ENCODE measurements at places on chromosomes 16 and 17.

GRCh38 chr17:50472286-50472685, 3.6 kb upstream of the CHAD start:
- no peak for DNase-seq

DNA sequence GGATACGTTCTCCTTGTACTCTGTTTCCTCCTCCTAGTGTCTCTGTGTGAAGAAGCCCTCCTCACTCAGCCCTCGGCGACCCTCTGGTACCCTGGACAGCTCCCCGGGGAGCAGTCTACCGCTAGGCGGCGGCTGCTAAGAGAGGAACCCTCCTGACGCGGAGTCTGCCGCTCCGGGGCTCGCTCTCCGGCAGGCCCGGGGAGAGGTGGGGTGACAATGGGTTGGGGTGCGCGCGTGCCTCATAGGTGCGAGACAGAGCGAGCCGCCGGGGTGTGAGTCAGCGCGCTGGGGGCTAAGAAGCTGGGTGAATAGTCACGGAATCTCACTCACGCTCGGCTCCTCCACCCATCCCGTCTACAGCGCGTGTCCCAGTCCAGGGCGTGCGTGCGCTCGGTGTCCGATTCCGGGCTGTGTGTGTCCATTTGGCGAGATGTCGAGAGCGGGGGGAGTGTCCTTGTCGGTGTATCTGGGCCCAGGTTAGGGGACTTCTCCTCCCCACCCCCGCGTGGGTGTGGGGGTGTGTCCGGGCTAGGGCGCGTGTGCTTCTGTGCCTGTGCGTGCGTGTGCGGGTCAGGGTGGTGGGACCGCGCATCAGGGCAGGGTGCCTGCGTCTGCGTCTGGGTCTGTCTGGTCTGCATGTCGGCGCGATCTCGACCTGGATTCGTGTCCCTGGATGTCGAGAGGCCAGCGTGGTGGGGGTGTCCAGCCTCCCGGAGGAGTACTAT, 577 bp upstream of the HS3ST2 start:
- peak; percentile 15 for DNase-seq

DNA sequence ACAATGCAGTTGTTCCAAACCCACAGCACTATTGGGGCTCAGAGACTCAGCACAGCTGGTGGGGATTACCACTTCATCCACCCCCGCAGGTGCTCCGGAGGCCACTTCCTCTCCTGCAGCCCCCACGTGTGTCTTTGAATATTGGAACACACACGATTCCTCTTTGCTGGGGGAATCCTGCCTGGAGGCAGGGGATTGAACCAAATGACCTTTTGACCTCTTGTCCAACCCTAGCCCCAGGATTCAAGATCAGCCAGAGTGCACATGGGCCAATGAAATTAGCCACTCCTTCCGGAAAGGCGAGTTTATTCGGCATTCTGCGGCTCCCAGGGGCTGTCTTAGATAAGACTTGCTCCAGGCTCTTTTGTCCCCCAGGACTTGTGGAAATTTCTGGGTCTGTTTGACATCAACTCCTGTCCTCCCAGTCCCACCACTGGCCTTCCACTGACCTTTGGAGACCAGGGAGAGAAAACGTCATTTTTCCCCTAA, 350.2 kb downstream of the FOXL1 start:
- DNase-seq: no peak

DNA sequence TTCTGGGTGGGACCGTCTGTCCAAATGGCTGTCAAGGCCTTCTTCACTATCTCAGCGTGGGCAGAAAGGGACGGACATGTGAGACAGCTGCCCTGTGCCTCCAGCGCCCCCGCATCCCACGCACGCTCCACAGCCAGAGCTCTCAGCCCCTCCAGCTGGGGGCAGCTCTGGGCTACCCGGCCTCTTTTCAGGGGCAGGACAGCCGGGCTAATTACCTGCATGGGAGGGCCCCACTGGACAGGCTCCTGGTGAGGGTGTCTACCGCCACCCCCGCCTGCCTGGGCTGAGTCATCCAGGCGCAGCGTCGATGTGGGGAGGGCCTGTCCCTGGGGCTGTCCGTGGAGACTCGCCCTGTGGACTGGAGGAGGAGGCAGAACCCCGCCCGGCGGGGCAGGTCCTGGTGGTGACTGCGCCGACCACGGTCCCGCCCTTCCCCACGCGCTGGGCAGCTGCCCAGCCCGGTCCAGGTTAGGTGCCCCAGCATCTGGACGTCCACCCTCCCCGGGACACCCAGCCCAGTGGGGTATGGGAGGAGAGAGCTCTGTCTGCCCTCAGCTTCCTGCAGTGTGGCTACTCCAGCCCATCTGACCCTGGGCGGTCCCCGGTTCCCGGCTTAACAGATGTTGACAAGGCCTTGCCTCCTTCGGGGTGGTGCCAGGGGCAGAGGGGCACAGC, 5.9 kb upstream of the METRNL start:
- DNase-seq: no peak

GRCh38 chr17:45752246-45752645, 31.9 kb upstream of the CRHR1 start:
- no peak for DNase-seq

- no peak for DNase-seq
Measured at GRCh38 chr16:50425648-50426047, 56.9 kb upstream of the BRD7 start.

GRCh38 chr16:57510016-57510871, 24.0 kb upstream of the DOK4 start:
- no peak for DNase-seq

- DNase-seq: no peak
Measured at GRCh38 chr16:84330685-84331050, 36.0 kb downstream of the WFDC1 start.

DNA sequence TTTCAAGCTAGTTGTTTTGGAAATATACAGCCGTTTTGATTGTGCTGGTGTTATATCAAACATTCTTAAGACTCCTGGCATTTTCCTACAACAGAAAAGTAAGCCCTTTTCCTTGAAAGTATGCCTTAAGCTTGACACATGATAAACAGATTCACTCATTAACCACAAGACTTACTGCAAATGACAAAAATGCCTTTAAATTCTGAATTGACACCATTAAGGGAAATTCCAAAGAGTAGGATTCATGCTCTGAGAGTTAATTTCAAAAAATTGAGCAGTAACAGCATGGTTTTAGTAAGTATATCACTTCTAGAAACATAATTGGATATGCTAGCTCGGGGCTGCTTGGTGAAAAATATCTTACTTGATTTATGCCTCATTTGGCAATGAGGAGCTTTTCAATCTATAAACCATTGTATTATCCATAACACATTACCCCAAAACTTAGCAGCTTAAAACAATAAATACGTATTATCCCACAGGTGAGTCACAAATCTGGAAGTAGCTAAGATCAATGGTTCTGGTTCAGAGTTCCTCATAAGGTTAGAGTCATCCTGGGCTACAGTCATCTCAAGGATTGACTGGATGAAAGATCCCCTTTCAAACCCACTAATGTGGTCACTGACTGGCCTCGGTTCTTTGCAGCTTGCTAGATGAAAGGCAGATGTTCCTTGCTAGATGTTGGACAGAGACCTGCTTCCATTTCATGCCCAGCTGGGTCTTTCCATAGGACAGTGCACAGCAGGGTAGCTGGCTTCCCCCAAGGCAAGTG, 8.2 kb upstream of the PHAF1 start:
- no peak for DNase-seq

DNA sequence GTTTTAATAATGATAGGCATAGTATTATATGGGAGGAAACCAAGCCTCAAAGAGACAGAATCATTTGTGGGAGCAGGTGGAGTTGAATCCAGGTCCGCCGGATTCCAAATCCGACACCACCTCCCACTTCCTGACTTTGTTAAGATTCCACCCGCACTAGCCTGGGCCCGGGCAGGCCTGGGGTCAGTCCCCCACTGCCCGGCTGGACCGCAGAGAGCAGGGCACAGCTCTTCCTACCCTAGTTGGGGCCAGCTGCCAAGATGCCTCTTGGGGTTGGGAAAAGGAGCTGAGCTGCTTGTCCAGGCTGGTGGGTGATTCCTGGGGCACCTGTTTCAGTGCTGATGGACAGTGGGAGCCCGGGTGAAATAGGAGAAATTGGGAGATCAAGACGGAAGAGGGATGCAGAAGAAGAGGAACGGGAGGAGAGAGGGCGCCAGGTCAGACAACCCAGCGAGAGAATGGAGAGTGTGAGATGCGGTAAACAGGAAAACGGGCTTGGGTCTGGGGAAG, 53.9 kb downstream of the OR1D5 start:
- no peak for DNase-seq

DNA sequence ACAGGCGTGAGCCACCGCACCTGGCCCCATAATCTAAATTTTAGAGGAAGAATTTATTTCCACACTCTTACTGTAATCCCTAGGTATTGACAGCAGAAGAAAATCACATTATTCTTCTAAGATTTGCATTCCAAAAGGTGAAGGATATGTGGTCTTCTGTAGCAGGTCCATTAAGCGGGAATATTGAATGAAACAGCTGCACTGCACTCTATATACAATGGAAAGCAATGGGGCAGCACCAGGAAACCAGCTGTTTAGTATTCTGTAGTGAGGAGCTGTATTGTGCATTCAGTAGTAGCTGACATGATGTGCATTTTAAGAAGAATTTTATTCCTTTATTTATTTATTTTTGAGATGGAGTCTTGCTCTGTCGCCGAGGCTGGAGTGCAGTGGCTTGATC, 49.6 kb downstream of the PSMD12 start:
- no peak for DNase-seq

DNA sequence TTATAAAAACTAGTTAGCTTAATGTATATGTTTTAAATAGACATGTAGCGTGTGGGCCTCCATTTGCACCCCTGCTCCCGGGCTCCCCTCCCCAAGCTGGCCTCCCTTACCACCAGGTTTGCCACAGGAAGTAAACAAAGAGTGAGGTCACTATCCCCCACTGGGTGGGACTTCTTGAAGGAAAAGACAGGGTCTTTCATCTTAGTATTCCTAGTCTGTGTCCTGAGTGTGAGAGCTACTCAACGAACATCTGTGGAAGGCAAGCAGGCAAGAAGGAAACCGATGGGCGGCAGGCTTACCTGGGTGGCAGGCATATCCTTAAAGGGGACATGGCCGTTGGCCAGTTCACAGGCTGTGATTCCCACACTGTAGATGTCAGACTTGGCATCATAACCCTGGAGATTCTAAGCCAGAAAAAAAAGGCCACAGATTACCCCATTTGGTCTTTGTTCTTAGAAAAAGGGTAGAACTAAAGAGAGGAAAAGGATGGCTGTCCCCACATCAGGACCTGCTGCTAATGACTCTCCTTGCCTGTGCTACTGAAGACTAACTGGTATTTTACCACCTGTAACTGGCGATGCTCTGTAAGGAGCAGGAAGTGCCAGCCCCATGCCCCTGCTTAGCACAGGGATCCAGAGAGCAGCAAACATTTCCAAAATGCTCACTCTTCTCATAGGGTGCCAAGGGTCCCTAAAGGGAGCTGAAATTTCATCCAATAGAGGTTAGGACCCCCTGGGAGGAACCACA, 6.6 kb upstream of the LIMD2 start:
- no peak for DNase-seq

DNA sequence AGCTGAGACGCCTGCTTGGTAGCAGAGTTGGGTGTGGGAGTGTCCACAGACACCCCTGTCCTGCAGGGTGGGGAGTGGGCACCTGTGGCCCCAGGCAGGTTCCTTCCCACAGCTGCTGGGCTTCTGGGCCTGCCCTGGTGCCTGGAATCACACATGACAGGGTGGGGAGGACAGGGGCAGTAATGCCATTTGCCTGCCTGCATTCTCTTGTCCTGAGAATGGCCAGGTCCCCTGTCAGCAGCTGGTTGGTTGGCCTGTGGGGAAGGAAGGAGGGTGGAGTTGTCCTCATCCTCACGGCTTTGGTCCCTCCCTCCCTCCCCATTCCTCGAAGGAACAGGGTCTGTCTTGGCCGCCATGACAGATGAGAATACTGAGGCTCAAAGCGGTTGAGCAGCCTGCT, 5.2 kb downstream of the PRSS53 start:
- no peak for DNase-seq

GRCh38 chr16:69703638-69704037, 22.7 kb downstream of the NQO1 start:
- no peak for DNase-seq

DNA sequence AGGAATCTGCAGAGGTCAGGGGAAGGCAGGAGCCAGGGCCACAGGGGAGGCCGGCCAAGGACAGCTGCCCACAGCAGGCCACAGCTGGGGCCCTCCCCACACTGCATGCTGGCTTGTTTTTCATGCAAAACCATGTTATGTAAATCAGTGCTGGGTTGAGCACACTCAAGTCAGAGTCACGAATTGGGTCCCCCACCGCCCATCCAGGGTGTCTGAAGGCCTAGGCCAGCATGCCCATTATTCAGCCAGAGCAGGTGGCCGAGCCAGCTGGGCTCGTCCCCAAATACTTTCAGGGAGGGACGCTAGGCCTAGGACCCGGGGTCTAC, 51.2 kb upstream of the TOB1 start:
- DNase-seq: peak; percentile 37

- no peak for DNase-seq
Measured at GRCh38 chr17:68352041-68352440, 60.7 kb downstream of the ARSG start.

GRCh38 chr16:87074641-87075318, 242.4 kb downstream of the C16orf95 start:
- no peak for DNase-seq

DNA sequence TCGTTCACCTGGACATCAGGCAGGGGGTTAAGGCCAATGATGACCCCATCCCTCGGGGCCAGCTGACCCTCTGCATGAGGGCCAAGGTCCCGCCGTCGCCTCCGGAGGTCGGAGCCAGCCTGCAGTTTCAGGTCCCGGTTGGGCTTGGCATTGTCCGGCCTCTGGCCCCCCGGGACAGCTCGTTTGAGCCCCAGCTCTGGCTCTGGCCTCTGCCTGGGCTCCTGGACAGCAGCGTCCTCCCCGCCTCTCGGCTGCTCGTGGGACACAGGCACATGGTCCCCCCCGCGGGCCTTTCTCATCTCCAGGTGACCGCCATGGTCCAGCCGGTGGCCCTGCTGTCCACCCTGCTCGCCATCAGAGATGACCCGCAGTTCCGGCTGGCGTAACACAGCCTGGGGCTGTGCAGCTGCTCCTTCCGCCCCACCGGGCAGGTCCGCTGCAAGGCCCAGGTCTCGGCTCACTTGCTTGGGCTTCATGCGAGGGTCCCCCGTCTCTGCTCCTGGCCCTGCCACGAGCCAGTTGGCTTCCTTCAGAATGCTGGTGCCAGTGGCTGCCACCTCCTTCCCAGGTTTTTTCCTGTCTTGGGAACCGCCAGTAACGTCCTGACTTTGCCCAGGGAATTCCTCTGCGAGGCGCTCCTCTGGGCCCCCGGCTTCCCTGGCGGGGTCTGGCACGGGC, 6.7 kb downstream of the NDUFAF8 start:
- no peak for DNase-seq

GRCh38 chr16:27973678-27974077, 89.8 kb downstream of the GSG1L start:
- DNase-seq: no peak

- DNase-seq: no peak
Measured at GRCh38 chr16:26087091-26087490, 395.3 kb downstream of the HS3ST4 start.

DNA sequence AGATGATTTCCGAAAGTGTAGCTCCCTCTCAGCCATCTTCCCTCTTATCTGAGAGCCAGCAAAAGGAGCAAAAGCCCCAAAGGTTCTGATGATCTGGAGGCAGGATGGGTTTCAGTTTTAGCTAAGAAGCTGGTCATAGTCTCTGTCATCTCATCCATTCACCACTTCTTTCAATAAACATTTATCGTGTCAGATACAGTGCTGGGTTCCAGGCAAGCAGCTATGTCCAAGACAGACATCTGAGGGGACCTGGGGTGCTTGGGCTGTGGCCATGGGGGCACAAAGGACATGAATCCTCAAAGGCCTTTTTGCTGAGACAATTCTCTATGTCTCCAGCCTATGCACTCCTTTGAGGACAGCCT, 1.0 kb upstream of the ETV4 start:
- no peak for DNase-seq
